ENCODE measurements at places on chromosomes 1 and 21. TPM values are rescaled to one million over a fixed set of nuclear protein-coding genes. Genes with fewer than 3 reads are reported as not detected.

Gene LEFTY2
- total RNA-seq = not detected

GRCh38 chr1:10507111-10507879, 32.5 kb downstream of the PEX14 start:
- DNase-seq = peak; percentile 42

DNA sequence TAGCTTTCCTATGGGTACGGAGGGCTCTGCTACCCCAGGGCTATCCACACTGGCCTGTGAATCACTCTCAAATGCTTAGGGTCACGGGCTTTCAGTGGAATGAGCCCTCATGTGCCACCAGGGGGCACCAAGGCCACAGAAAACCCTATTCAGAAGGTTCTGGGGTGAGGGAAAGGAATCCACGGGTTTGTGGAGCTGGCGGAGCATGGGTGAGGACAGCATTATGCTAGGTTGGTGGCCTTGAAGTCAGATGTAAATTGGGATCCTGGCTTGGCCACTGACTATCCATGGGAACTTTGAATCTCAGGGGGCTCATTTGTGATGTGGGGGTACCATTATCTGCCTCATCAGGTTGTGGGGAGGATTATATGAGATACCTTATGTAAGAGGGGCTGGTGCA, 5.1 kb upstream of the LAMTOR5 start:
- DNase-seq = peak; percentile 23

DNA sequence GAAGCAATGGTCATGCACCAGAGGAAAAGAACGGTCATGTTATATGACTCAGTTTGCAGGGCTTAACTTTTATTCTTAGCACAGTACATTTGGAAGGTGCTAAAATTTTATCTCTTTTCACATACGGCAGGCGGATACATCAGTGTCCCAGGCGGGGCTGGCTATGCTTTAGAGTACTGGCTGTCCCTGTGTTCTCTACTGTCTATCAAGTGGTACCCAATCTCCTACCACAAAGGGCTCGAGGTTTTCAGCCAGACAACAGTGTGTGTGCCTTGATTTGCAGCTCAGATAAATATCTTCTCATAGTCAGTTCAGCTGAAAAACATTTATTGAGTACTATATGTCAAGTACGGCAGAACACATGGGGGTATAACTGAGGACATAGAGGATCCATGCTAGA, 65.3 kb downstream of the URB2 start:
- DNase-seq = no peak

GRCh38 chr1:40625076-40625475, 40.4 kb downstream of the RIMS3 start:
- no peak for DNase-seq

DNA sequence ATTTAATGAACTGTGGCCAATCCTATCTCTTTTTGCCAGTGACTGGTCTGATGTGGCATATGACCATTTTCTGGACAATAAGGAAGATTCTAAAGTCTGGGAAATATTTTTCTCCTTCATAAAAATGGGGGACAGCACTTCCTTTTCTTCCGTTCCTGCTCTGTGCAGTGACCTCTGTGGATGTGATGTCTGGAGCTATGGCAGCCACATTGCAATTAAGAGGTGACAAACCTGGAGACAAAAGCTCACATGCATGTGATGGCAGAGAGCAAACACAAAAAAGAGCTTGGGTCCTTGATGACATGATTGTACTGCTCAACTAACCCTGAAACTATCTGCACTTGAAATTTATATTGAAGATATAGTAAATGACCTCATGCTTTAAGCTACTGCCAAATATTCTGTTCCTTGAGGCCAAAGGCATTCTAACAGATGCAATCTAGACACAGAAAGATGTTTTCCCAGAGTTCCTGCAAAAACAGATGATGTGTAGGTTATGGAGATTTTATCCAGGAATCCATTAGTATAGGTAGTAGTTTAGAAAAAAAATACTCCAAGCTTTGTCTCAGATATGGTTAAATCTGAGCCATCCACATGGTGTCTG, 2.2 kb upstream of the MAGI3 start:
- DNase-seq = no peak

DNA sequence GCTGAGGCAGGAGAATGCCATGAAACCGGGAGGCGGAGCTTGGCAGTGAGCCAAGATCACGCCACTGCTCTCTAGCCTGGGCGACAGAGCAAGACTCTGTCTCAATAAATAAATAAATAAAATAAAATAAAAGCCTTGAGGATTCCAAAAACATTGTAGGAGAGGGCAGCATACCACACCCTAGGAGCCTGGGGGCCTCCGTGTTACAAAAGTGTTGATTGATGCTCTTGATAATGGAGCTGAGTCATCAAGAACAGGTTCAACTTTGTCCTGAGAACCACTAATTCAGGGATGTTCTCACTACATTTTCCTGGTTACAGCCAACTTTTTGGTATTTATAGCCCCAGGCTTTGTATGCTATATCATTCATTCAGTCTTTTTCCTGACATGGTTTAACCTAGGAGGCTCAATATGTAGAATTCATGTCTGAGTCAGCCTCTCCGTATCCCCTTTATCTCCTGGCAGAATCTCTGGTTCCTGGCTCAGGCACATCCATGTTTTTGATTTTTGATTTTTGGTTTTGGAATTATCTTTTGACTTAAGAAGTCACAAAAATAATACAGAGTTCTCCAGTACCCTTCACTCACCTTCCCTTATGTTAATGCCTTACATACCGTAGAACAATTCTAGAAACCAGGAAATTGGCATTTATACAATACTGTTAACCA, 69.4 kb downstream of the LRRC8D start:
- DNase-seq = no peak

Gene TMEM61
- 0.41 TPM for total RNA-seq

DNA sequence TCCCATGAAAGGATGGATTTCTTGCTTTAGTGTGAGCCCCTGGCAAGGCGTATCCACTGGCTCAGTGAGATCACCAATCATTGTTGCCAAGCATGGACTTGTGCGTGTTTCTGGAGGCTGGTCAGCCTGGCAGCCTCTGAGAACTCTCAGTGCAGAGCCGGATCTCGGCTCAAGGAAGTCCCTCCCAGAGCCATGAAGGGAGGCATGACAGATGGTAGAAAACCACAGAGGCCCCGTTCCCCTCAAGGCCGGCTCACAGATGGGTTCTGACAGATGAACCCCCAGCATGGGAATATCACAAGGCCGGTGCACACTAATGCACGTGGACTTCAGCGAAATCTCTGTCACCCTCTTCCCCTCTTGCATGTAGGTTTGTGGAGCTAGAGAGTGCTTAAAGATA, 290.5 kb downstream of the AJAP1 start:
- DNase-seq = no peak

Gene PLA2G2A
- total RNA-seq = not detected

DNA sequence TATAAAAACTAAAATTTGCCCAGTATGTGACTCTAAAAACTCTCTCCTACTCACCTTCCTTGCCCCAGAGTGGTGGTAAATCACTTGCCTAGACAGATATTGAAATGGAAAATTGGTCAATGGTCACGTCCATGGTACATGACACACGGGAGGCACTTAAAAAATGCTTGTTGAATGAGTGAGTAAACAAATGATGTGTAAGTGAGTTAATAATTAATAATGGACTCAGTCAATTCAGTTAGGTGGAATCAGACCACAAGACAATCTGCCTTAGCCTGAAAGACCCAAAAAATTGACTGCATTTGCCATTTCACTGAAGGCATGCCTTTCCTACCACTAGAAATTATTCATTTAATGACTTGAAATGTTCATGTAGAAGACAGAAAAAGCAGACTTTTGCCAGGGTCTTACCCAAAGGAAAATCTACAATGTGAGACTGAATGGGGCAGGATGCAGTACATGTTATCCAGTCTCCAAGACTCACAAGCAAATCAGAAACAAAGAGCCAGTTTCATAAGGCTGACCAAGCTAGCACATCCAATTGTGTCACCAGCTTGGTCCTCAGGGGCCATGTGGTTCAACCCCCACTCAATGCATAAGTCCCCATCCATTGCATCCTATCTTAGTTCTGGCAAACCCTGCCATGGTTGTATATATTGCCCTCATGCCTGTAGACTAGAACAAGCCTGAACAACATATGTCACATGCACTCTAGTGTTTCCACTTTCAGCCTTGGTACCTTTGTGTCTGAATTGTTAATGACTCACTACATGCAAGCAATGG, 73.6 kb downstream of the TBX15 start:
- DNase-seq = peak; percentile 44

GRCh38 chr1:226181996-226182714, 4.4 kb downstream of the ACBD3 start:
- DNase-seq = peak; percentile 45

GRCh38 chr1:234486858-234487840, 8.2 kb upstream of the TARBP1 start:
- DNase-seq = no peak

GRCh38 chr1:25543425-25544242, at the start of gene LDLRAP1:
Gene LDLRAP1, plus strand, starts transcription at chr1:25543606. Its CDS starts 93 bp downstream, at chr1:25543699.
- no peak for DNase-seq

GRCh38 chr1:228147768-228148167, 2.0 kb upstream of the GJC2 start:
- DNase-seq = no peak

DNA sequence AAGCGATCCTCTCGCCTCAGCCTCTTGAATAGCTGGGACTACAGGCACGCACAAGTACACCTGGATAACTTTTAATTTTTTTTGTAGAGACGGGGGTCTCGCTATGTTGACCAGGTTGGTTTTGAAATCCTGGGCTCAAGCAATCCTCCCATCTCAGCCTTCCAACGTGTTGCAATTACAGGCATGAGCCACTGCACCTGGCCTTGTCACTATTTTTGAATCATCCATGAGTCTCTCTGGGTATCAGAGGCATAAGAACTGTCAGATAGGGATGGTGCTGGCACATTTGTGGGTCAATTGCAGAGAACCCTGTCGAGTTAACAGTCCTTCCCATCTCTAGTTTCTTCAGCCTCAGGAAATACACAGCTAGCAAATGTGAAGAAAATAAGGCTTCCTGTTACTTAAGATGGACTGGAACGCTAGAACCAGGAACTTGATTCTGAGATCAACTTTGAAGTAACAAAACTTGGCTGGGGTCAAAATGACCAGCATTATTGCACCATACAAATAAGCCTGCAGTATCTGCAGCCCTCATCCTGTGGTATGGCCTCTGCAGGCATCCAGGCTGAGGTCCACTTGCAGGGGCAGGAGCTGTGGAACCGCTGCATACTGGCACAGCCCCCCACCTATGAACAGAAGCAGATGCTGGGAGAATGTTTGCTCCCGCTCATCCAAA, 124.3 kb upstream of the GADD45A start:
- DNase-seq = no peak

DNA sequence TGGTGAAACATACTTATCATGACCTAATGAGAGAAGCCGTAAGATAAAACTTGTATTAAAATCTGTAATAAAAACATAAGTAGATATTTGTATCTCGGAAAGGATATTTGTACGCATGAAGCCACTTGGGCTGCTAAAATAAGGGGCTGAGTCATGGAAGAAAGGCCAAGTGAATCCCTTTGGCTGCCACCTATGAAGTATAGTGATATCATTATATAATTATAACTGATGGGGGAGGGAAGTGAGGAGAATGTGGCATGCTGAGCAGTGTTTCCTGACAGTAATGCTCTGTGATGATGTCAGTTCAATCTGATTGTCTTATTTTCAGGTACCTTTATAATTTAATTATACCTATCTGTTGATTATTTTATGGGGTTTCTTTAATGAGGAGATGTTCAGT, 13.6 kb downstream of the RWDD3 start:
- no peak for DNase-seq

DNA sequence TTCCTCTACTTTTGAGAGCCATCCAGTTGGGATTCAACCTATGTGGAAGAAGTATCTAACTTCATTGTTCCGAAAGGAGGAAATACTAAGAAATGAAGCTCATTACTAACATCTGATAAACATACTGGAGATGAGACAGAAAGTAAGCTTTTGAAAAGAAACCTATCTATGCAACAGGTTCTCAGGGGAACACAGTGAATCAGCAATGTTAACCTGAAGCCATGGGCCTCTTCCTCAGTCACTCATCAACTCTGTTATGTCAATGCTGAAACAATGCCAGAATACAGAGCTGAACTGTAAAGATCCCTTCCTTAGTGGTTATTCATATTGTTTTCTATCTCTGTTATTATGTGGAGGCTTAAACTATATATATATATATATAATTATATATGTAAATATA, 55.5 kb upstream of the ESRRG start:
- DNase-seq = no peak

Gene ATP5IF1
- total RNA-seq = 247 TPM

- DNase-seq = no peak
Observed at GRCh38 chr1:208009706-208010444, 99.0 kb upstream of the CD34 start.

All from kidney epithelial cell (primary cell).